ENCODE measurements at places on chromosomes 12 and 14.
A peak's percentile ranks its signal among the peaks of the same experiment; 100 is the strongest.

- no peak for DNase-seq
These were observed 81.7 kb downstream of the CPNE8 start for GRCh38 chr12:38823738-38824137.

DNA sequence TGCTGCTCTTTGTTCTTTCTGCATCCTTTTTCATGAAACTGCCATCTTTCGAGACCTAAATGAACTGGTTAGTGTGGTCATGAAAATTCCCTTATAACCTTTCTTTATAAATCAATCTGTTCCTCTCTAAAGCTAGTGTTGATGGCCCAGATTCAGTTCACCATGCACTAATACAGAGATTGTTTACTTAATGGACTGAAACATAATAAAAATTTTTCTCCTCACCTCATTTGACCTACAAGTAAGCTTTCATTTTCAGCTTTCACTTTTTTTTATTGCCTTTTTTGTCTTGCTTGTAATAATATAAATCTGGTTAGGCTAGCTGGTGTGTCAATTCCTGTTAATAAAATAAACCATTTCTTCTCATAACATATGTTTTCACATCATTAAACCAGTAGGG lies 183.8 kb downstream of the CCDC59 start:
- no peak for DNase-seq

DNA sequence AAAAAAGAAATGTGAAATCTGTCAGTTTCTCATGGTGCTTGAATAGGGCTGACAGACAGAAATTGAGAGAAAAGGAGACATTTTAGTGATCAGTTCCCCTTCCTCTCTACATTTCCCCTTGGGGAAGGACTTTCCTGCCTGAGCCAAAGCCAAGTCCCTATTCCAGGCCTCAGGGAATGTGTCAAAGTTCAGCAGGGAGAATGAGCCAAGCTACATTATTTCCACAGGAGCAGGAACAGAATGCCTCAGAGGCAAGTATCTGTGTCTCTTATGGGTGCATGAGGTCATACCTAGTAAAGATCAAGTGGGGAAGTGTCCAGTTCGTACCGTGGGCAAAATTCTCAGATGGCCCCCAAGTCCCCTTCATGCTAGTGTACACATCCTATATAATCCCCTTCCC lies 68.6 kb downstream of the IQSEC3 start:
- no peak for DNase-seq

- DNase-seq, result no peak
These were observed 112.0 kb downstream of the SLC5A8 start for GRCh38 chr12:101097829-101098580.

DNA sequence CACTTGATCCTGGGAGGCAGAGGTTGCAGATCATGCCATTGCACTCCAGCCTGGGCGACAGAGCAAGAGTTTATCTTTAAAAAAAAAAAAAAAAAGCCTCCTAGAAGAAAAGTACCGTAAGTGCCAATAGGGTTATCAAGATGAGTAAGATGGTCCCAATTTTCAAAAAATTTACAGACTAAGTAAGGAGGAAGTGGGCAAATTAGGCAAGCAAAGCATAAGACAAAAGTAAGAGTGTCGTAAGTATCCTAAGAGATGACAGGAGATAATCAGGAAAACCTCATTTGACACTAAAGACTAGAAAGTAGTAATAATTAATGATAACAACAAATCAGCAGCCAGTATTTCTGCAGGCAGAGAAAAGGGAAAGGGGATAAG lies 12.2 kb downstream of the PYM1 start:
- DNase-seq, result no peak

GRCh38 chr14:72462056-72462455 lies 431.8 kb downstream of the DPF3 start:
- DNase-seq, result no peak

GRCh38 chr14:104390221-104390931 lies 189.2 kb upstream of the C14orf180 start:
- no peak for DNase-seq

GRCh38 chr12:89349814-89350213 lies 2.5 kb downstream of the DUSP6 start:
- peak; percentile 67 for DNase-seq

- no peak for DNase-seq
These were observed 769.6 kb upstream of the ALG10B start for GRCh38 chr12:37546901-37547475.

DNA sequence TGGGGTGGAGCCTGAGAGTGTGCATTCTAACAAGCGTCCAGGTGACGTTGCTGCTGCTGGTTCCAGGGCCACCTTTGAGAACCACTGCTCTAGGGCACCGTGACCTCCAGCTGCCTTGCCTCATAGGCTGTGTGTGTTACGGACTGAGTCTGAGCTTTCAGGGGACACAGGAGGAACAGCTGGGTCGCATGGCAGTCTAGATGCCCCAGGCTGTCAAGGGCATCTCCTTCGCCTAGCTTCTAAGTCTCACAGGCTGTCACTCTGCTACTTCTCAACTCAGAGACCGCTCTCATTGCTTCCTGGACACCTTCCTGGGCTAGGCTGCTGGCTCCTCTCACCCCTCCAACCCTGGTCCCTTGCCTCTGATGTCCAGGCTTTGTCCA lies 965 bp downstream of the KRT73 start:
- DNase-seq, result no peak

DNA sequence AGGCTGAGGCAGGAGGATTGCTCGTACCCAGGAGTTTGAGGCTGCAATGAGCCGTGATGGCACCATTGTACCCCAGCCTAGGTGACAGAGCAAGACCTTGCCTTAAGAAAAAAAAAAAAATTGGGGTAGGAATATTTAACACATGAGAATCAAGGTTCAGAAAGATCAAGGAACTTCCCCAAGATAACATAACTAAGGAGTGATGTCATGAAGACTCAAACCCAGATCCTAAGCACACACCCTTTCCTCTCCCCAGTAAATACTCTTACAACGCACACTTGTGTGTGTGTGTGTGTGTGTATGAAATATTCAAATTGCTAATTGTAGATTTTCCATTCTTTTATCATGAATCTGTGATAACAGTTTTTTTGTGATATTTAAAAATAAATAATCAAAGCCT lies 90.6 kb upstream of the NUDT4 start:
- DNase-seq, result no peak

GRCh38 chr14:35338731-35339405 lies 46.7 kb downstream of the PSMA6 start:
- no peak for DNase-seq

DNA sequence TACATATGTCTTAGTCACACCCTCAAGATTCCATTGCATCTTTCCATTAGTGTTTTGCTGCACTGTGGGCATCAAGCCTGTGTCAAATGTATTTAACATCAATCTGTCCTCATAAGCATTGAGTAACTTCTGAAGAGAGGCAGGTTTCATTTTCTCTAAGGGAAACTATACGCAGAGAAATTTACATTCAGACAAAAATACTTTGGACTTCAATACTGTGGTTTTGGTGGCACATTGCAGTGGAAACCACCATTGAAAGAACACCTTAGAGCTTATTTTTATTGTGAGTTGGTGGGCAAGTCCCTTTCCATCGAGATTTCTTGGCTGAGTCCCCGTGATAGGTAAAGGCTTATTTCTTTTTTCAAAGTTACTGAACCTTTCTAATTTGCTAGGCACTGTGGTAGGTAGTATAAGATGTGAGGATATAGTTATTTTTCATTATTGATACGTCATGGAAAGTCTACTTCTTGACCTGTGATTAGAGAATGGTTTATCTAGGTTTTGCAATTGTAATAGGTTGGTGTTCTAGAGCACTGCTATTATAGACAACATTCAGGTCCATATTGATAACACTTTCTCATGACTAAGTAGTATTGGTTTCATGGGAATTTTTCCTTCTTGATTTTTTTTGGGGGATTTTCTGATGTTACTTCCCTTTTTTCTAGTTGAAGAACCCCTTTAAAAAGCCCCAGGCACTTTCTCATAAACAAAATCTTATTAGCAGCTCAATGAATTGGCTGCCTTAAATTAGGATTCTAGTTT lies 81.9 kb downstream of the CFAP54 start:
- no peak for DNase-seq

DNA sequence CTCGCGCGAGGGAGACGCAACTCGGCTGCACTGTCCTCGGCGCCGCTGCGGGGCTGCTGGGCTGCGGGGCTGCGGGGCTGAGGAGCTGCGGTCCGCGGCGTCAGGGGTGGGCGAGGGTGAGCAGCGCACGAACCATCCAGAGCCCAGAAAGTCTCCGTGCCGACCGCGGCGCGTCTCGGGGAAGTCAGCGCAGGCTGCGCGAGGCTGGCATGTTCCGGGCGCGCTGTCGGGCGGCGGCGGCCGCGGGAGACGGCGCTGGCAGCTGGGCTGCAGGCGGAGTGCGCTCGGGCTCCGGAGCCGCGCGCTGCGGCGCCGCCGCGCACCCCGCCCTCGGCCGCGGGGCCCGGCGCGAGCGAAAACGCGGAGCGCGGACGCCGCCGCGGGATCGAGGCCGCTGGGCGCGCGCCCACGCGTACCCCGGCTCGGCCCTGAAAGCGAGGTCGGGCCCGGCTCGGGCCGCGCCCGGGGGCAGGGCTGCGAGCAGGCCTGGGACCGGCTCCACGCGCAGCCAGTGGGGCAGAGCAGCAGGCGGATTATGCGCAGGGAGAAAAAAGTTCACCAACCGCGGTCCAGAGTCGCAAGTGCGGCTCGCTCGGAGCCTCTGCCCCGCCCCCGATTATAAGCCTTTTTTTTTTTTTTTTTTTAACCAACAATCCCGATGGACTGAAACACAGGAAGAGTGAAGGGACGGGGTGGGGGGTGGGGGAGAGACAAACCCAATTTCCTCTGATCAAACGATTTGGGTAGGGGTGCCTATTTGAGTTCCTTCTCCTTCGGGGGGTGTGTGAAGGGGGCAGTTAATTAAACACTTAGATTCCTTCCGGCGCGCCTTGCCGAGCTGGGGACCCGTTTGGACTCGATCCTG lies at the start of gene PRICKLE1:
Gene PRICKLE1 (minus strand): TSS at position 282 of the 865 bp plus-strand sequence. CDS start 117,230 bp downstream, outside the sequence.
- peak; percentile 64 for DNase-seq

DNA sequence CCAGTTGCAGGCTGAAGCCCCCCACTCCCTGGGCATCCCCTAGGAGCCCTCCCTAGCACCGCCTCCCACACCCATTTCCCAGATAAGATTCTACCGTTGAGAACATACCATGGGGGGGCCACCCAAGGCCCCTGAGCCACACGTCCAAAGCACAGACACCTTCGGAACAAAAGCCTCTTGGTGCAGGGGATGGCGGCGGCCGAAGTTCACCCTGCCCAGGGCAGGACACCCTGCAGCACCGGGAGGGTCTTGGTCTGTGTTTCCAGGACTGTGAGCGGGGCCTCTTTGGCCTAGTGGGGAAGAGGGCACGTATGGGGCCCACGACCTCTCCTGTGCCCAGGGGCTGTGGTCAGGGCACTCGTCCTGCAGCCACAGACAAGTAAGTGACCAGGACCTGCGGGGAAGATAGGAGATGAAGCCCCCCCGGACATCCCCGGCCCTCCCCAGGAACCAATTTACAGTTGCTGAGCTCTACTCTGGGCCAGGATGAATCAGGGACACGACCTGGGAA lies 154.3 kb upstream of the C14orf180 start:
- no peak for DNase-seq

Measured in muscle of arm (tissue), 14 donors.